ENCODE measurements at places on chromosomes 7 and 10.
A peak's percentile ranks its signal among the peaks of the same experiment; 100 is the strongest.

DNA sequence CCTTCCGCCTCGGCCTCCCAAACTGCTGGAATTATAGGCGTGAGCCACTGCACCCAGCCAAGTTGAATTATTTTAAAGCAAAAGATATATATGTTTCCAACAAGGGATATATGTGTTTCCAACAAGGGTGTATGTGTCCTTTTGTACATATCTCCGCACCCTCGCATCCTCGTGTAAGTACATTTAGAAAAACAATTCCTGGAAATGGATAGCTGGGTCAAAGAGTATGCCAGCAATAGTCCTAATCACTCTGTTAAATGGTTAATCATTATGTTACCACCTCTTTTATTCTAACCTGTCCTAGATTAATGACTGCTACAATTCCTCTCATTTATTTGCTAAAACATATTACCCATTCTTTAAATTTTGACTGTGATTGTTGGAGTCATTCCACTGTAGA is 28.0 kb downstream of the OR9A2 start:
- DNase-seq: no peak

DNA sequence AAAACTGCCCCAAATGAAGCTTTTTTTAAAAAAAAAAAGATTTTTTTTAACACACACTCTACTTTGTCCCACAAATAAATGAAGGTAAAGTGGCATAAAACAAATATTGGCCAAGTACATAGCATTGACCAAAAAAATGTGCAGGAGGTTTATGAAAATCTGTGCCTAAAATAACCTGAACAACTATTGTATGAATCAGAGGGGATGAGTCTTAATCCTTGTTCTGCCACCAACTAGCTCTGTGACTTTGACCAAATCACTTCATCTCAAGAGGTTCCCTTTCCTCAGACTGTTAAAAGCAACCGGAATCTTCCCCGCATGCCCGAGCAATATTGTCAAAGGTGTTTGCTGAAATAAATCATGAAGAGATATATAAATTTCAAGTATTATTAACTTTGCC is 150.4 kb upstream of the NEBL start:
- no peak for DNase-seq

DNA sequence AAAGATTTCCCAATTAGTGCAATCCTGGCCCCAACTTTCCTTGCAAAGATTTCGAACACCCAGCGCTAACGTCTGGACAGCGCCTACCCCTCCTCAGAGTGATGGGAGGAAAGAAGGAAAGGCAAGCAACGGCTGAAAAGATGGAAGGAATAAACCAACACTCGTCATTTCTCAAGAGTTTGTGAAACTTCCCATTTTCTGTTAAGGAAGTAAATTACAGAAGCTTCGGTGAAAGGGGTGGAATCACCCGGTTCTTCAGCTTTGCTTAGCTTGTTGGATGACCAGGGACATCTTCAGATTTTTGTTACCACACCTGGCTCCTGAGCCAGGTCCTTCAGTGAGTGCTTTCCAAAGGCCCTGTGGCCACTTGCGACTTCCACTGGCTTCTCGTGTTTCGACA is 313.1 kb downstream of the SKIDA1 start:
- DNase-seq: no peak

- DNase-seq: no peak
Observed at GRCh38 chr10:11546581-11546980, 64.9 kb downstream of the USP6NL start.

DNA sequence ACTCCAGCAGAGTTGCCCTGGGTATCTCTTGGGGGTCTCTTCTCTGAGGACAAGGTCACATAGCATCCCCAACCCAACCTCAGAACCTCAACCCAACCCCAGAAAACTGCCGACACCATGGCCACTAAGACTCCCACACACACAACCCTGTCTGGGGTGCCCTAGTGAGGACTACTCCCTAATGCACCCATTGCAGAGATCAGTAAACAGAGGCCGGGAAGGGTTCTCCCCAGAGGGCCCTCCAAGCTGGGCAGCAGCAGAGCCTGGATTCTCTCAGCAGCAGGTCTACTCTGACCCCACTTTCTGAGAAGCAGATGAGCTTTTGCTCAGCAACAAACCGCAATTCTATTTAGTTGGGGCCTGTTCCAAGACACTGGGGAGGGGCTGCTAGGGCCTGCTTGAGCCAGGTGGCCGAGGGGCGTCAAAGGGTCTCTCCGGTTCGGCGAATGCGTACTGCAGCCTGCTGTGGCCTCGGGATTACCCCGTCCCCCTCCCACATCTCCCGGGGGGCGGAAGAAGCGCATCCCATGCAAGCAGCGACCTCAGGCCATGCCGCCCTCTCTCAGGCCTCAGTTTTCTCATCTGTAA is 828 bp downstream of the OGDHL start:
- no peak for DNase-seq

- DNase-seq: no peak
Observed at GRCh38 chr10:112812586-112812985, 137.5 kb upstream of the TCF7L2 start.

GRCh38 chr7:35988818-35989217 is 164.2 kb upstream of the EEPD1 start:
- DNase-seq: no peak

GRCh38 chr10:48287417-48288391 is 13.2 kb upstream of the FRMPD2 start:
- DNase-seq: no peak

DNA sequence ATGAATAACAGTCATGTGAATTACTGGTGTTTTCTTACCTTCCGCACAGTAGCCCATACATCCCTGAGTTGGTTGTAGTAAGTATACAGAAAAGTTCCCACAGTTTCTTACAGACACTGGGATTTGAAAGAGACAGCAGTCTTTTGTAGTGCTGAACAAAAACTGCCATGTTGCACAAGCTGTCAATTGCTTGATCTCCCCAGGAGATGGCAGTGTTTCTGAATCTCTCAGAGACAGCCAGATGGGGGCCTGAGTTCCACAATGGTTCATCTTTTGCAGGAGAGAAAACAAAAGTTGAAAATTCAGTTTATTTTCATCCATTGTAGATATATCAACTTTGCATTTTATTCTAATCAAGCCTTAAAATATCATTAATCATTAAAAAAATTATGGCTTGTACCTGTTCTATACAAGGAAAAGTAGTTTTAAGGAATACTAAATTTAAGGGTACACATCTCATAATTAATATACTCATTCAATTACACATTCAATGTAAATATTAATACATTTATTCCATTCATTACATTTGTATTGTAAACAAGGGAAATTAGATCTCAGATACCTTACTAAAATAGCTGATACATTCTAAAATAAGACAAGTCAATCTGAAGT is 14.5 kb downstream of the VWDE start:
- no peak for DNase-seq

DNA sequence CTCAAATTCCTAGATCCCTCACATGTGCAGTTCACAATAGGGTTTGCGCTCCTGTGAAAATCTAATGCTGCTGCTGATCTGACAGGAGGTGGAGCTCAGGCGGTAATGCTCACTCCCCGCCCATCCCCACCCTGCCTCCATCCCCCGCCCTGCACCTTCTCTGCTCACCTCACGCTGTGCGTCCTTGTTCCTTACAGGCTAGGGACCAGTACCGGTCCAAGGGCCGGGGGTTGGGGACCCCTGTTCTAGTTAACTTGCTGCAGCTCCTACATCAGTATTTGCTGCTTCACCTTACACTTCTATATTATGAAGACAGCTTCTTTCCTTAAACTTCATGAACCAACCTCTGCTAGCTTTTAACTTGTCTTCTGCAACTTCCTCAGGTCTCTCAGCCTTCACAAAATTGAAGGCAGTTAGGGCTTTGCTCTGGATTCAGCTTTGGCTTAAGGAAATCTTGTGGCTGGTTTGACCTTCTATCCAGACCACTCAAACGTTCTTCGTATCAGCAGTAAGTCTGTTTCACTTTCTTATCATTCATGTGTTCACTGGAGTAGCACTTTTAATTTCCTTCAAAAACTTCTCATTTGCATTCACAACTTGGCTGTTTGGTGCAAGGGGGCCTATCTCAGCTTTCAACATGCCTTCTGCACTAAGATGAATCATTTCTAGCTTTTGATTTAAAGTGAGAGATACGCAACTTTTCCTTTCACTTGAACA is 1.7 kb upstream of the TNKS2 start:
- DNase-seq: peak; percentile 37

DNA sequence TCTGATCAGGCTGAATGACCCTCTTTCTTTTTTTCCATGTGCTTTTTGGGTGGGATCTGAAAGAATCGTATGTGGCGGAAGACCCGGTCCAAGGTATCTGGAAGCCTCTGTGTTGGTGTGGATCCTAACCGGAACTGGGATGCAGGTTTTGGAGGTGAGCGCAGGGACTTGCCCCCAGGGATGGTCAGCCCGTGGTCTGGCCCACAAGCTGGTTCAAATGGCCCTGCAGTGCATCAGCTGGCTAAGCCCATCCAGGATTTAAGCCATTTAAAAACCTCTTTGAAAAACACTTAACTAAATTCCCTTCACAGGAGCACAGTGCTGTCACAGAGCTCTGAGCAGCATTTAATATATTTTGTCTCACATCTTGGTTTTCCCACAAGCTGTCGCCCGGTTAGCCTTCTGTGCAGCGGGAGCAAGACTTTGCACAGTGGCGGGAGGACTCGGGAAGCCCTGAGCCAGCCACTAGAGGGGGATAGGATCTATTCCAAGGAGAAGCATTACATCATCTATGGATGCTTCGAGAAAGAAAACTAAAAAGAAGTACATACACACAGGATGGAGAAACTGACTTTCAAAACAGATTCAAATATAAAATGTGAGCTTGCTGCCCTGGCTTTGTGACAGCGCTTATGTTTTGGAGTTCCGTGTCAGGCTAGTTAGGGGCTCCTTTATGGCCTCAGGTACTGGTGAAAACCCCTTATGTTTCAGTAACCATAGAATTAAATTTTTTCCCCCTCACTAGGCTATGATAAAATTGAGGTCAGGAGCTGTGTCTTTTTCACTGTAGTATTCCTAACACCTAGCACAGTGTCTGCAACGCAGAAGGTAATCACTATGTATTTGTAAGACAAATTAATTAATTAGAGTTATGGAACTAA is 11.3 kb downstream of the CPA2 start:
- no peak for DNase-seq

- DNase-seq: no peak
Observed at GRCh38 chr7:29843726-29844125, 37.4 kb downstream of the WIPF3 start.

DNA sequence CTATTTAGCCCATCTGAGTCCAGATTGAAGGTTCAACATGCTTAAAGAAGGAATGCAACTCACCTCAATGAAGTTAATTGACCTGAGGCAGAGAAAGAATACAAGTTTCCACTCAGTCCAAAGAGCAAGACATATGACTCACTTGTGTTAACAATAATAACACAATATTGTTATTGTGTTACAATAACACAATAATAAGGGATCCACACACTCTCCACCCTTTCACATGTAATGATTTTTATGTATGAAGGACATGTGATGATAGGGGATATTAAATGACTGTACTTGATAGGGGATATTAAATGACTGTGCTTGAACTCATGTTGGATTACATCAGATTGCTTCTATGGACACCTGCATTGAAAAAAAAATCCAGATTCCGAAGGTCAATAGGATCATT is 3.6 kb upstream of the ABCB1 start:
- DNase-seq: no peak

DNA sequence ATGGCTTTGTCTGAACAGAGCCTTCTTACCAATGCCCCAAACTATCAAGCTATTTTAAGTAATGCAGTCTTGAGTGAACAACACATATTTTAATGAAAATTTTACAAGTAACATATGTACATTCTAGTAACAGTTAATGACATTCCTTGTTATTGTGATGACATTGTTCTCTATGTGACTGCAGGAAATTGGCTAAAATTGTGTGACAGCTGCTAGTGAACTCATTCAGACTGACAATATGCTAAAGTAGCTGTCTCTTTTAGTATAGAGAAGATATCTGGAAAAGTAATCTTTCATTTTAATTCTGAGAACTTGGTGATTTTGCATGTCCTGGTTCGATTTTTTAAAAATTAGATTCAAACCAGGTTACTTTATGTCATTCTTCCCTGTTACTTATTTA is 259.8 kb upstream of the MAGI2 start:
- DNase-seq: no peak

DNA sequence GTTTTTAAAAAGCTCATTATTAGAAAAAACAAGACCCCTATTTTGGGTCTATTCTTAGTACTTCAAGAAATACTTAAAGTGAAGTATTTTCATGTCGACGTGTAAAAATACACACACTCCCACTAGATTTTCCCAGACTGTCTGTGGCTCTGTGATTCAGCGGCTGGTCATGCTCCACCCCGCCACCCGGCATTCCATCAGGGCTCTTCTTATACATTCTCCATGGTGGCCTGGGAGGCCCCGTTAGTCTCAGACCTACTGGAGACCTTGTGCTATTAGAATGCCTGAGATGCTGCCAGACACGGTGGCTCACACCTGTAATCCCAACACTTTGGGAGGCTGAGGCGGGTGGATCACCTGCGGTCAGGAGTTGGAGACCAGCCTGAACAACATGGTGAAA is 13.1 kb downstream of the TECPR1 start:
- DNase-seq: no peak

GRCh38 chr10:49015700-49016099 is 76.1 kb upstream of the LRRC18 start:
- DNase-seq: no peak

GRCh38 chr10:80415734-80416478 is 7.6 kb downstream of the PRXL2A start:
- DNase-seq: no peak

- no peak for DNase-seq
Observed at GRCh38 chr10:133127291-133128125, 32.5 kb upstream of the KNDC1 start.

GRCh38 chr7:99024066-99024465 is 119.8 kb downstream of the SMURF1 start:
- DNase-seq: no peak

- no peak for DNase-seq
Observed at GRCh38 chr10:26627324-26627723, 70.2 kb upstream of the PDSS1 start.

DNA sequence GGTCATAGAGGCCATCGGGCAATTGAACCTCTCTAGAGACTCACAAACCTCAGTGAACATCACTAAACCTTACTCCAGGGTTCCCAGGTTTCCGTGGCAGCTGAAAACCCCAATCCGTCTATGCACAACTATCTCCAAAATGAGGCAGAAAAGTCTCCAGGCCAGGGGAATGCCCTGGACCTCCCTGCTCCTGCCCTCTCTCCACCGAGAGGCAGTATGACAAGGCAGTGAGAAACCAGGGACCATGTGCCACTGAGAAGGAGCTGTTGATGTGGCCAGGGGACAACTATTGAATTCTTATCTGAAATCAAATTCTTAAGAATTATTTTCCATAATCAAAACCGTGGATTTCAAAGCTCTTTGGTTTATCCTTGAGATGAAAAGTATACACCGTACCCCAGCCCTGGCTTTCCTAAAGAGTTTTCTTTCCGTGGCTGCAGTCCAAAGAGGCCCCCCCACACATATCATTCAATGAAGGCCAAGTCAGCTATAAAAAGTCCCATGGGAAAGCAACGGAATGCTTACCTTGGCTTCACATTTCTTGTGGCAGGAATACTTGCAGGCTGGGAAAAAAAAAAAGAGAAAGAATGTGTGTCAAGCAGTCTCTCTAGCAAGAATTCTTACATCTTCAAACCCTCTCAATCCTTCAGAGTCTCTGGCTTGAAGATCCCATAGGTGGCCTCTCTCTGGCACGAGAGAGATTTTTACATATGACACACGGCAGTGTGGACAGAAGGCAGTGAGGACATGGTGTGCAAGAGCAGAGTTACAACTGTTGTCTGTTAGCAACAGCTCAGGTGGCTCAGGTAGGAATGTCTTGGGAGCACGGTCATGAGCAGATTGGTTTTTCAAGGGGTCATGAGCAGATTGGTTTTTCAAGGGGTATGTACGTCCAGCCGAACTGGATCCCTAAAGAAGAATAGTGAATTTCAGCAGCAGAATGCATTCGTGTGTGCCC is 75.2 kb downstream of the TNS3 start:
- DNase-seq: no peak
